AG04449 (cell line): ENCODE measurements at places on chromosomes 5 and 9.

DNA sequence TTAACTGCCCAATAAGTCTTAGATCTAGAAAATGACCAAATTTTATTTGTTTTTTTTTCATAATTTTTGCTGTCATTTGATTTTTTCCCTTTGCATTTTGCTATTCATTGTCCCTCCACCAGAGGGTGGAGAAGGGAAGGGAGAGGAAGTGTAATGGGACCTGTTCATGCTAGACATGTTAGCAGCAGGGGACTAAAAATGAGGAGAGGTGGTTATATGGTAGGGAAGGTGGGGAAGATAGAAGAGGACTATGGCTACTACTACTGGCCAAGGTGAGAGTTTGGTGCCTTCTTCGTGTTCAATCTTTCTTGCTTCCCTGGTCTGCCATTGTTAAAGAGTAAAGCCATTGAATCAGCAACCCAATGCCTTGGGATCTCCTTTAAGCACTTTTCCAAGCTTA, 6.4 kb downstream of the GRIA1 start:
- no peak for DNase-seq

DNA sequence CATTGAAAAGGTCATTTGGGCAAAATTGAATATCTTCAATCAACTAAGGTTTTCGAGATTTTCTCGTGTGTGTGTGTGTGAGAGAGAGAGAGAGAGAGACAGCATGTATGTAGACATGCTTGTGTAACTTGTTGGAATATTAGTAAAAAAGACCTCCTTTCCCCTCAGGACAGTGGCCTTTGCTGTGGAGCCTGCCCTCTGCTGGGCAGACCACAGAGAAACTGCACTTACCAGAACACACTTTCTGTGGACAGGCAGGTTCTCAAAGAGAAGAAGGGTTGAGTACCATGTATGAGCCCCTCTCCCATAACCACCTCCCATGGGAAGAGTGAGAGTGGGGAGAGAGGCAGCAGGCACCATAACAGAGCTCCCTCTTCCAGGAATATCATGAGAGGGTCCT, 45.6 kb downstream of the CFAP90 start:
- no peak for DNase-seq

- DNase-seq = no peak
Observed at GRCh38 chr9:20219437-20219836, 402.9 kb downstream of the MLLT3 start.

DNA sequence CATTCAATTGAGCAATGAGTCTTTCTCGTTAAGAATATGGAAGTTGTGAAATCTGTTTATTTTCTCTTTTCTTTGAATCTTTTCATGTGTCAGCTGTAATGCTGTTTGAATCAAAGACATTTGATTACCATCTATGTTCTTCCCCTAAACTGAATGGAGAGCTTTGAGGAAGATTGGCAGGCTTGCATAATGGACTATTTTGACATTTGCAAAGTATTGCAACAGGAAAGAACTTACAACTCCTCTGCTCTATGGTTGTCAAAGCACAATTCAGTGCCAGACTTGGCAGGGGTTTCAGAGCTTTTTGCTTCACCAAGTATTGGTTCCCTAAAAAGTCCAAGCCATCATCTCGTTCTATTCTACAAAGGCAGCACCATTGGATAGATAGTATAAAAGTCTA, 549.0 kb upstream of the NUDT12 start:
- no peak for DNase-seq

DNA sequence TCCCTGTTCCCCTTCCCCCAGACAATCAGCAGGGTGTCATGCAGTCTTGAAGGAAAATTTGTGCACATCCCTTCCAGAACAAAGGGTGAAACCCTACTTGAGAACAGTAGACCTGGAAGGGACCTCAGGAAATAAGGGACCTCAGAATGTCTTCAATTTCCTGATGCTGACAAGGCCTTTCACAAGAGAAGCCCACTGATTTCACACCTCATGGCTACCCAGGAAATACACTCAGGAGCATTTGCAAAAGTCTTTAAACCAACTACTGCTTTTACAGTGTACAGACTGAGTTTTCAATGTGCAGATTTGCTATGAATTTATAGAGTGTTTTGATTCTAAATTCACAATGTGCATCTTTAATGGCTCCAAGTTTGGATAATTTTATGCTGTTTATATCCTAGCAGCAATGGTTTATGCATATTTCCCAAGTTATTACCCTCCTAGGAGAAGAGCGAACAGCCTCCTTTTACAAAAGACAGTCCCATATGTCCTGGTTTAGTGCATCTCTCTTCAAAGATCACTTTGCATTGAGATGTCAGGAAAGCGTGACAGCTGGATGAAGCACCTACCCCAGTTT, 74.8 kb downstream of the GALNT10 start:
- no peak for DNase-seq

GRCh38 chr5:157549954-157550549, 25.5 kb downstream of the ADAM19 start:
- no peak for DNase-seq
